HCT116 (cell line): ENCODE measurements at places on chromosomes 1 and 21.

- DNase-seq: no peak
Observed at GRCh38 chr1:161013131-161013487, 7.8 kb downstream of the F11R start.

DNA sequence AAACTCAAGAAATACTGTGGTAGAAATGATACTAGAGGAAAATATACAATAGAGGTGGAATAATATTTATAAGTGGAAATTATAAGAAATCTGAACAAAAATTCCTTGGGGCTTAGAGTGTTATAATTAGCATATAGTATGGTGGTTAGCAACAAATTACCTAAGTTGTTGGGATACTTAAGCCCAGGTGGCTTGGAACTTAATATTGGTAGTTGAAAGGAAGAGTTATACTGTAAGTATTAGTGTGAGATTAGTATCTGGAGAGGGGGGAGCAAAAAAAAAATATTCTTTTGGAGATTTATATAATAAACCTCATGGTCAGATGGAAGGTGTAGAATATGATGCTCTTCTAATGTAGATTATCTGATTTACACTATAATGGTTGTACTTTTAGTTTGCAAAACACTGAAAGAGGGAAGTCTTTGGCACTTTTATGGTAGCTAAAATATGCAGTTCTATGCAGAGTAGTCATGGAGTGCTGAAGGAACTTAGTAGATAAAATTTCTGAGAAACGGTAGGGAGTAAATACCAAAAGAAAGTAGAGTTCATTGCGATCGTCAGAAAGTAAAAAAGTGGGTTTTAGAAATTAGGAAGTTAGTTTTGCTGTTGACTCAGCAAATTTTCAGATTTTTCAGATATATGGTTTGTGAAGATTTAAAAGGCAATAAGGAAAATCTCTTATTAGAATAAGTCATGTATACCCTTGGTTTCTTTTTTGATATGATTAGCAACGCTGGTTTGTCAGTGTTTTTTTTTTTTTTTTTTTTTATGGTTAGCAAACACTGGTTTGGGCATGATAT is 45.7 kb downstream of the MTF2 start:
- no peak for DNase-seq

DNA sequence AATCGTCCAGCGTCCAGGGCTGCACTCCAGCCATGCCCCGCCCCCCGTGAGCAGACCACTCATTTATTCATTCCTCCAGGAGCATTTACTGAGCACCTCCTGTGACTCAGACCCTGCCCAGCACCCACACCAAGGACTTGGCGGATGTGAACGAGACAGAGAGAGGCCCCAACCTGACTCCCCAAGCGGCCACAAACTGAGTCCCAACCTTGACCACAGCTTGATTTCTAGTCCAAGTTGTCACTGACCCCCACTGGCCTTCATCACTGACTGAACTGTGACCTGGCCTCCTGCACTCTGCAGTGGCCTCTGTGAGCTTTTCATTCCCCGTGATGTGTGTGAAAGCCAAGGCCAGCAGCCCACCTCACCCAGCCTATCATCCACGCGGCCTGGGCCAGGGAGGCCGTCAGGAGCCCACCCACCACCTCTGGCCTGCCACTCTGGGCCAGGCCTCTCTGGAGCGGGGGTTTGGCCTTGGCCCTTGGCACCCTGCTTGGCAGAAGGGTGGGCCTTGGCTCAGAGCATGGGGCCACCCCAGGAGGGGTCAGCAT is 19.3 kb upstream of the RUNX3 start:
- DNase-seq: no peak

- DNase-seq: no peak
Observed at GRCh38 chr1:81135524-81135923, 665.2 kb upstream of the ADGRL2 start.

DNA sequence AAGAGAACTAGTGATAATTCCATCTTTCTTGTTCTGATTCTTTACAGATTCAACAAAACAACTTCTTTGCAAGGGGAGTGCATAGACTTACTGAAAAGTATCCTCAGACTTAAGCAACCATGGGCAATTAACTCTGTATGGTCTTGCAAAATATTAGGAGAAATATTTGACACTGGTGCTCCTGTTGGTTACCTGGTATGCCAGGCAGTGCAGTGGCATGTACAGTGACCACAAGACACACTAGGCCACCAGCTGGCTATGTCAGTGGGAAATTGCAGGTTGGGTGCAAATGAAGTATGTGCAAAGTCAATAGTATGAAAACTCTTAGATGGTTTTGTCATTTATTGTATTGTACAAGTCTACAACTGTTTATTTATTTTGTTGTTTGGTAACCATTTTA is 34.5 kb downstream of the EPS15 start:
- DNase-seq: no peak

DNA sequence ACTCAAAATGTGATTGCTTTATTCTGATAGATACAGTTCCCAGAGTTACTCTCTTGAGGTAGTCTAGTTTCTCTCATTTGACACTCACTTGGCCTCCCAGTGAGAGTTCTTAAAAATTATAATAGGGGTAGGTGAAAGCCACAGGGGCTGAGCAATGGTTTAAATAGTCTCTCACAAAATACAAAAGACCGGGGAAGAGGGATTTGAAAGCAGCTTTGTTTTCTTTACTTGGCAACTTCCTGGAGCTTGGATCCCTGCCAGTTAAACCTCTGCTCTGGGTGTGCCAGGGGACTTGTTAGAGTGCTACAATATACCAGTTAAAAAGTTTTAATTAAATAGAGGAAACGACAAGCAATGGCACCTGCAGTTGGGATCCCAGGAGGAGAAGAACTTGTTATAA is 31.7 kb downstream of the OR13G1 start:
- no peak for DNase-seq

DNA sequence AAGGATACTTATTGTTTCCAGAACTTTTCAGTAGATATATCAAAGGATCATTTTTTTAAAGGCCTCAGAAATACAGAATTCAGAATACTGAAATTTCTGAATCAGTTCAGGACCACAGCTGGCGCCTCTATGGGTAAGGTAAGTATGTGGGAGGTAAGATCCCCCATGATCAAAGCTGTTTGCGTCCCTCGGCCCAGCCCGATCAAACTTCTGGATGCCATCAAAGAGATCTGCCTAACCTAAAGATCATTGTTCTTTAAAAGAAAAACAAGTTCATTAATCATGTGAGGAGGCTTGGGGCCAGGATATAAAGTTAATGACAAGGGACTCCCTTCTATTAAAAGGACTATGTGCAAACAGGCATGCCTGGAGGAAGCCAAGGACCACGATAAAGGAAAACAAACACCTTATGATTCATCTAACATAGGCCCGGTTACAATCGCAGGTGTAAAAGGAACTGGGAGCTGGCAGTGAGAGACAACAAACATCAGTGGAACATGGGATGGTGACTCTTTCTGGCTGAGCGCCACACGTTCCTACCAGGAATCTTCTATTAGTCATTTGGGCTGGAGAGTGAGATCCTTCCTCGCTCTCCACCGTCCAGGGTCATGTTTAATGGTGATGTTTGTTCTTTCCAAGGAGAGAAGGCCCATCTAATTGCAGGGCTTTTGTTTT is 2.8 kb upstream of the BACE2 start:
- no peak for DNase-seq

- no peak for DNase-seq
Observed at GRCh38 chr1:1177452-1178206, 3.9 kb downstream of the TTLL10 start.

- no peak for DNase-seq
Observed at GRCh38 chr21:46061950-46062349, 36.0 kb upstream of the COL6A2 start.

- no peak for DNase-seq
Observed at GRCh38 chr21:31339721-31340120, 4.3 kb downstream of the TIAM1 start.

DNA sequence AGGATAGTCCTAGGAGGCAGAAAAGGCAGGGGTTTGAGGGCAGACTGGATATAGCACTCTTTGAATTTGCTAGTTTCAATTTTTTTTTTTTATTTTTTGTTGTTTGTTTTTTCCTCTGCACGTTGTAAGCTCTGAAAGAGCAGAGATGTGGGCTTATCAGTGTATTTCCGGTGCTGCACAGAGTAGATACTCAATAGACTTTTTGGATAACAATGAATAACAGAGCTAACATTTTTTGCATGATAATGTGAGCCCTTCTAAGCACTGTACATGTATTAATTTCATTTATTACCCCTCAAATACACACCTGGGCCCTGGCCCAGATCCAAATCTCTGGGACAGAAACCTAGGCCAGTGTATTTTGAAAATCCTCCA is 17.1 kb upstream of the PARP1 start:
- DNase-seq: no peak

DNA sequence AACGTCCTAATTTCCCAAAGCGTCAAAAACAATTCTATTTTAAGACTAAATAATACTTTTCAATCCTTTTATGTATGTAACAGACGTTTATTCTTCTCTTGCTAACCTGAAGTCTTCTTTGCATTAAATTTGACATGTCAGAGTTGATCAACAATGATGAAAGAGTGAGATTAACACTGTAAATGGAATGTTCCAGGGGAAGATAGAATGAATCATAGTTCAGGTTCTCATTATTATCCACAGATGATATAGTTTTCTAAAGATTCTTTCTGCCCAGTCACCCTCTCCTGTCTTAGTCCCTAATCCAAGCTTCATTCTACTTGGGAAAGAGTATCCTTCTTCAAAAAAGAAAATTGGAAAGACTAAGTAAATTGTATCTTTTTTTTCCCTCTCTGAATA is 38.9 kb downstream of the SDCCAG8 start:
- DNase-seq: no peak

- DNase-seq: no peak
Observed at GRCh38 chr1:36784147-36784859, 250.0 kb downstream of the GRIK3 start.

- no peak for DNase-seq
Observed at GRCh38 chr1:40823345-40823744, 38.8 kb downstream of the CITED4 start.

DNA sequence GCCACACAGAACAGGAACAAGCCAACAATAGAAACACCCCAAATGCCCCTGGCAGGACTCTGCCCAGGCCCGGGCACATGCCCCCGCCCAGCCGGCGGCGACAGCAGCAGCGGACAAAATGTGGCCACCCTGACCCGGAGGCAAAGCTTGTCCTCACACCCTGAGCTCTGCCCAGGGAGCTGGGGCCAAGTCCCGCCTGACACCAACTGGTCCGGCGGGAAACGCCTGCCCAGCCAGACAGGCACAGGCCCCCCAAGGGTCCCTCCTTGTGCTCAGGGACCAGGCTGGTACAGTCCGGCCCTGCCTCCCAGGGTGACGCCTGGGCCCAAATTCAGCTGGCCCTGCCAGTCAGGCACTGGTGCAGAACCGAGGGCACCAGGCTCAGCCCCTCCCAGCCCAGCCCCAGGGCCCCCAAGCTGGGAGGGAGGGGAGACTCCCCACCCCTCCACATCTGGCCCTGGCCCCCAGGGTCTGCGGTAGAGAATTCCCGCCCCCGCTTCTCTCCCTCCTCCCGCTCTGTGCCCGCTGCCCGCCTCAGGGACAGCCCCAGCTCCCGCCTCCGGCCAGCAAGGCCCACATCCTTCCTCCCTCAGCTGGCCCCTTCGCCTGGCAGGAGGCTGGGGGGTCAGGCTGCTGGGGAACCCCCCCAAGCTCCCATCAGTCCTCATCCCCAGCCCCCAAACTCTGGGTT is 2.0 kb downstream of the AHDC1 start:
- DNase-seq: no peak

DNA sequence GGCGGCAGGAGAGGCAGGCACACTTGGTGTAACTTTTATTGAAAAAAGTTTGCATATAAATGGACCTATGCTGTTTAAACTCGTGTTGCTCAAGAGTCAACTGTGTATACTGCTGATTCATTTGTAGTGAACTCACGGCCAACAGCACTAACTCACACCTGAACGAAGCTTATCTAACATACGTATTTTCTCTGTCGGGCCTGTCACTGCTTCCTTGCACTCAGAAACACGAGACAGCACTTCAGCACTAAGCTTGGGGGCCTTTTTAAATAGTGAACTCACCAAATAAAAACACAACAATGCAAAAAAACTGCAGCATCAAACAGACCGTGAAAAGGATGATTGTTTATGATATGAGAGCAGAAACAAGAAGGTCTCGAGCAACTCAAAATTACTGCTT is 58.9 kb upstream of the NEK2 start:
- DNase-seq: no peak

DNA sequence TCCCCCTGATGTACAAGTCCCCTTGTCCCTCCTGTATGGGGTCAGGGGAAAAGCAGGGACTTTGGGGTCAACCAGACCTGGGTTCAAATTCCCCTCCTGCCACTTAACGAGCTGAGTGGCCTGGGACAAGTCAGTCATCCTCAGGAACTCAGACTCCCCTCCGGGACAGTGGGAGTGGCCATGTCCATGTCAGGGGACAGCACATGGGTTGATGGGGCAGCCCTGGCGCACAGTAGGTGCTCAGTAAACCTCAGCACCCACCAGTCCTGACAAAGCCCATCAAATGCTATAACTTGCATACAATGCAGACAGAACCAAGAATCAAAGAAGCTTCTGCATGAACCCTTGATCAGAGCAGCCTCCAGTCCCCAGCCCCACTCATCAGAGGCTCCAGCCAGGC is 30.0 kb downstream of the MATN1 start:
- DNase-seq: no peak

DNA sequence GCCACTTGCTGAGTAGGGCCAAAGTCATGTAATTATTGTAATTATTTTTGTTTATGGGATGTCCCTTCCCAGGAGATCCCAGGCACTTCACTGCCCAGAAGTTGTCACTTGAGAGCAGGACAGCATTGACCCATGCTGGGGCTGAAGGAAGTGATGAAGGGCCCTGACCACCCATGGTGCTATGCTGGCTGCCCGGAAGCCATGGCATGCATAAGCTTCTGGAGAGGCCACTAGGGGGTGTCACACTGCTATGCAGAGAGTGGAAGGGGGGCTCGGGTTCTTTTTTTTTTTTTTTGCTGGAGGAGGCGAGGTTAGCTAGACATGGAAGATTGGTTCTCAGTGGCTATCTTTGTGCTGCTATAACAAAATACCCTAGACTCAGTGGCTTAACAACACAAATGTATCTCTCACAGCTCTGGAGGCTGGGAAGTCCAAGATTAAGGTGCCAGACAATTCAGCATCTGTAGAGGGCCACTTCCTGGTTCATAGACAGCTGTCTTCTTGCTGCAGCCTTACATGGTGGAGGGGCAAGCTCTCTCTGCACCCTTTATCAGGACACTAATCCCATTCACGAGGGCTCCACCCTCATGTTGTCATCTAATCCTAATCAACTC is 84.9 kb downstream of the CNIH3 start:
- peak; percentile 24 for DNase-seq

GRCh38 chr1:170221031-170221430 is 75.3 kb downstream of the NTMT2 start:
- DNase-seq: no peak

GRCh38 chr1:205448540-205449253 is 7.1 kb downstream of the BLACAT1 start:
- no peak for DNase-seq
